ENCODE measurements at places on chromosomes 7 and 10. TPM values are rescaled to one million over a fixed set of nuclear protein-coding genes. Genes with fewer than 3 reads are reported as not detected.

GIMAP2 gene
- 53.7 TPM for total RNA-seq

DNA sequence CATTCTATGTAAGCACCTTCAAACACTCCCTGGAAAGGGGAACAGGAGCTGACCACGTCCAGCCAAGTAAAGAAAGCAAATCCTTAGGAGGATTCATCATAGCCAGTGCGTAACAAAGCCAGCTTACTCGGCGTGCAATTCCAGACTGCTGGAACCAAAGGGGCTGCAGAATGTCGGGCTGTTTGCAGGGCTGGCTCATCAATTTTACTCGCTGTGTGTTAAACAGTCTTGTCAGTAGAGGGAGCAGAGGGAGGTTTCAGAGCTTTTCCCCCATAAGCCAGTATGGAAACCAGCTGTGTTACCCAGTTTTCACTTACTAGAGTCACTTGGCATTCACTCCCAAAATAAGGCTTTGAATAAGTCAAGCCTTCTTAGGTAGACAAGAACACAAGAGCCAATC, 127.1 kb downstream of the KMT2E start:
- H3K4me3 ChIP-seq, result no peak overlapping the region
- no peak for DNase-seq
- no peaks in the 10 kb centered on the region for H3K27me3 ChIP-seq

GRCh38 chr7:157628456-157628855, 291.7 kb downstream of the DNAJB6 start:
- no peak for DNase-seq
- H3K4me3 ChIP-seq, result no peak overlapping the region
- peak overlapping the region; percentile 91 for H3K27ac ChIP-seq
- no peaks in the 10 kb centered on the region for H3K36me3 ChIP-seq
- peaks cover 29% of the 10 kb centered on the region for H3K4me1 ChIP-seq
- peaks cover 12% of the 10 kb centered on the region for H3K27me3 ChIP-seq

SRRT gene
- 246 TPM for total RNA-seq

ITGA8 gene
- total RNA-seq, result not detected

- DNase-seq, result no peak
- H3K27me3 ChIP-seq, result peaks cover 5% of the 10 kb centered on the region
- no peak overlapping the region for H3K27ac ChIP-seq
- H3K36me3 ChIP-seq, result no peaks in the 10 kb centered on the region
- no peak overlapping the region for H3K4me3 ChIP-seq
Observed at GRCh38 chr10:78642269-78642816, 426.4 kb upstream of the ZMIZ1 start.

GRCh38 chr7:158124671-158125079, 462.9 kb downstream of the PTPRN2 start:
- no peak overlapping the region for H3K4me3 ChIP-seq
- H3K36me3 ChIP-seq, result no peaks in the 10 kb centered on the region
- no peaks in the 10 kb centered on the region for H3K4me1 ChIP-seq
- DNase-seq, result no peak
- H3K27me3 ChIP-seq, result no peaks in the 10 kb centered on the region

DNA sequence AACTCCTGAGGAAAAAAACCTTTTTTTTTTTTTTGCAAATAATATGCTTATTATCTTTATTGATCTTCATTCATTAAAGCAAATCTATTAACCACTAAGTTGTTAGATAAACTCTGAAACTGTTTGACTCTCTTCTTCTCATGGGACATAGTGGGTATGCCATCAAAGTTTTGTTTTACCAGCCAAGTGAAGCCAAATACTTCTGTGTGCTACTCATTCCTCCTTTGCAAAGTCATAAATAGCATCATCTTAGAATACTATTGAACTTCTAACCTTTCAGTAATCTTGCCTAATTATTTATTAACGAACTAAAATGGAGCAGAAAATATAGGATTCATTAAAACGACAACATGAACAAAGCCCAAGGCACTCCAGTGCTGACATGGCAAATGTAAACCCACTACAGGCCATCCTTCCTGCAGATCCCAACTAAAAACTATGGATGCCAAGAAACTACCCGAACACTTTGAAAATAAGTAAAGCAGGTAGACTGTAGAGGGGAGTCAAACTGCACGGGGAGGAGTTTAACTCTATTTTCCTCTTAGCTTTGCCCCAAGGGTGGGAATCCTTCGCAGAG, 61.2 kb upstream of the ODAD2 start:
- no peaks in the 10 kb centered on the region for H3K4me1 ChIP-seq
- no peak overlapping the region for H3K27ac ChIP-seq
- peaks cover 15% of the 10 kb centered on the region for H3K36me3 ChIP-seq
- H3K4me3 ChIP-seq, result no peak overlapping the region

DNA sequence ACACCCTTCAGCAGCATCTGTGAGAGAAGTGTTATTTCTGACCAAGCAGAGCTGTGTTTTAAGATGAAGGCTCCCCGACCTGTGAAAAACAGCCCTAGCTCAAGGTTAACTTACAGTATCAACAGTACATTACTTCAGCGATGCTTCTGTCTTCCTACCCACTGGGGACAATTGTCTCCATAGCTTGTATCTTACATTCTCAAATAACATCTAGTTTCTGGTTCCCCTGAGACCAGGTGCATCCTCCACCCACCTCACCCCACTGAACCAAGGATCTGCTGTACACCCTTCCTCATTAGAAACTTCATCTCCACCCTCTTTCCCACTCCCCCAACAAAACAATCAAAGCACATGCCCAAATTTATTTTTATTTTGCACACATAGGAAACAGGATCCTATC, 102.0 kb downstream of the VOPP1 start:
- H3K4me3 ChIP-seq, result peak overlapping the region; percentile 75
- peaks cover 58% of the 10 kb centered on the region for H3K4me1 ChIP-seq
- no peaks in the 10 kb centered on the region for H3K27me3 ChIP-seq
- H3K36me3 ChIP-seq, result peaks cover 5% of the 10 kb centered on the region

DNA sequence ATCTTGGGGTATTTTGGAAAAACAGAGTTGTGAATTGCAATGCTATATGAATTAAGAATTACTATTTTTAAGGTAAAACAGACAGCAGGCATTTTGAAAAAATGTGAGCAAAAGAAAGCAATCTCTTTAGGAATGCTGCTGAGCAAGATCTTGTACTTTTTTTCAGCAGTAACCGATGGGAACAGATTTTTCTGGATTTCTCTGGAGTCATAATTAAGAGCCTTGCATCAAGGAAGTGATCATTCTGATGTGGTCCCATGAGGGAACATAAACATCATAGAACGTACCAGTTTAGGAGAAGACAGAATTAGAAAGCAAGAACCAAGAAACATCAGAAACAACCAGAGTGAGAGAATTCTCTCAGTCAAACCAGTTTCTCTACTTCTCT, 157.0 kb upstream of the AGR3 start:
- DNase-seq, result no peak
- peaks cover 12% of the 10 kb centered on the region for H3K4me1 ChIP-seq
- H3K4me3 ChIP-seq, result no peak overlapping the region
- H3K27ac ChIP-seq, result peak overlapping the region; percentile 60
- H3K27me3 ChIP-seq, result no peaks in the 10 kb centered on the region

GRCh38 chr7:156616269-156617202, 24.0 kb upstream of the RNF32 start:
- peaks cover 37% of the 10 kb centered on the region for H3K4me1 ChIP-seq
- H3K27me3 ChIP-seq, result peaks cover 16% of the 10 kb centered on the region
- no peak for DNase-seq
- peak overlapping the region; percentile 85 for H3K4me3 ChIP-seq
- peaks cover 3% of the 10 kb centered on the region for H3K36me3 ChIP-seq
- peak overlapping the region; percentile 74 for H3K27ac ChIP-seq

OR9A2 gene
- total RNA-seq, result not detected

ZWINT gene
- total RNA-seq, result 1.8 TPM

- no peak overlapping the region for H3K4me3 ChIP-seq
- no peak for DNase-seq
Observed at GRCh38 chr7:85464042-85464651, 277.3 kb upstream of the SEMA3D start.

ZCCHC24 gene
- 1.3 TPM for total RNA-seq

AKR1C3 gene
- 1.4 TPM for total RNA-seq

CPVL gene
- total RNA-seq, result 6.0 TPM

DNA sequence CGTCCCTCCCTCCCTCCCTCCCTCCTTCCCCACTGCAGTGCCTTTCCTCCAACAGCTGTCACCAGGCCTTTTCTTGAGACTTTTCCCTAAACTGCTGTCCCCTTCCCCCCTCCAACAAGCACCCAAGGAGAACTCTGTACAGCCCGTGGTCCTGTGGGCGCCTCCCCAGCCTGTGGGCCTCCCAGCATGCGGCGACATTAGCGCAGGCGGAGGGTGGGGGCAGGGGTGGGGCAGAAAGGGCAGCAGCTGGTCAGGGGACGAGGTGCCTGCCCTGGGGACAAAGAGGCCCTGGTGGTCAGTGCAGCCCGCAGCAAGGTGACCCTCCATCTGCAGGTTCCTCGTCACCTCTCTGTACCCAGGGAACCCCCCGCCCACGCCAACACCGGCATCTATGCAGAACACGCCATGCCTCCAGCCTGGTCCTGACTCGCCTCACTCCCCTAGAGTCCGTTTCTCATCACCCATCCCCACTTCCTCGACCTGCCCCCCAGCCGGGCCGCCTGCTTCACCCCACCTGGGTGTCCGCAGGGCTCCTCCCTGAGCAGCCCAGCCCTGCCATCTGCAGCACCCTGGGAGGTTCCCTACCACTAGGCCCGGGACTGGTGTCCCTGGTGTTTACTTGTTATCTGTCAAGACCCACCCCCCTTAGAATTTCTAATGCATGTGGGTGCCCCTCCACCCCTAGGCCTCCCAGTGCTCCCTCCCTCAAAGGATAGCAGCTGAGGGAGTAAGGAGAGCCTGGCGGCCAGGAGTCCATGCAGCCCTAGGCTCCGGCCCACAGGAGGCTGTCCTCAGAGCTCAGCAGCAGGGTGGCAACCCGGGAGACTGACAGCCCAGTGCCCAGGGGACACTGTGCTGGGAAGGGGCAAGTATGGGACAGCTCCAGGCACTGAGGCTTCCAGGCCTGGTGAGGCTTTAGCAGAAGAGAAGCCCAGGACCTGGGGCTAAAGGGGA, 147.8 kb downstream of the ARHGAP22 start:
- no peak overlapping the region for H3K27ac ChIP-seq
- no peak overlapping the region for H3K4me3 ChIP-seq
- H3K4me1 ChIP-seq, result no peaks in the 10 kb centered on the region

- no peaks in the 10 kb centered on the region for H3K27me3 ChIP-seq
- no peak overlapping the region for H3K4me3 ChIP-seq
- H3K4me1 ChIP-seq, result no peaks in the 10 kb centered on the region
- H3K36me3 ChIP-seq, result no peaks in the 10 kb centered on the region
- no peak overlapping the region for H3K27ac ChIP-seq
Observed at GRCh38 chr7:46091071-46091470, 170.0 kb upstream of the IGFBP3 start.

- no peaks in the 10 kb centered on the region for H3K27me3 ChIP-seq
- no peak overlapping the region for H3K27ac ChIP-seq
- H3K4me3 ChIP-seq, result no peak overlapping the region
- H3K36me3 ChIP-seq, result no peaks in the 10 kb centered on the region
- H3K4me1 ChIP-seq, result no peaks in the 10 kb centered on the region
Observed at GRCh38 chr10:106410331-106410730, 754.2 kb downstream of the SORCS1 start.

DNA sequence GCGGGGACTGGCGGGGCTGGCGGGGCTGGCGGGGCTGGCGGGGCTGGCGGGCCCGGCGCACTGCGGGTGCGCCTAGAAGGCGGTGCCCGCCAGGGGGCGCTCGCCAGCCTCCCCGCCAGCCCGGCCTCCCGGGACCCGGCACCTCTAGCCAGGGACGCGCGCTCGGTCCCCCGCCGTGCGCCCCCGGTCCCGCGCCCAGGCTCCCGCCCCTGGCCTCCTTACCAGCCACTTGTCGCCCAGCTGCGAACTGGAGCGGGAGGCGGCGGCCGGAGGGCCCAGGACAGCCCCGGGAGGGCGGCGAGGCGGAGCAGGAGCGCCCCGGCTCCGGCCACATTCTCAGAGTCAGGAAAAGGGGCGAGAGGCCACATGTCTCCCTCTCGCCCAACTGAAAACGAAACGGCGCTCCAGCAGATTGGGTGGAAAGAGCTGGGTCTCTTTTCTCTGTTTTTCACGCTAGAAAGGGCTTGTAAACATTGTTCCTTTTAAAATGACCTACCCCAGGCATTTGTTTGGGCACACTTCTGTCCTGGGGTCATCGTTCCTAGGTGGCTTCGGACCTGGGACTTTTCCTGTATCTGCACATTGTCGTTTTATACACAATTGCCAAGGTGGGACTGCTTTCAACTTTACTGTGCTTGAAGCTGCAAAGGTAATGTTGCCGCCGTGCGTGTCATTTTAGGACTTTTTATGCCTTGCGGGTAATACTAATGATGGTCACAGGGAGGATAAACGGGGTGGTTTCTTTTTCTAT, 378 bp upstream of the PRKCQ start:
- peaks cover 57% of the 10 kb centered on the region for H3K4me1 ChIP-seq
- H3K27ac ChIP-seq, result peak overlapping the region; percentile 87
- H3K36me3 ChIP-seq, result peaks cover 10% of the 10 kb centered on the region
- H3K27me3 ChIP-seq, result no peaks in the 10 kb centered on the region
- peak overlapping the region; percentile 94 for H3K4me3 ChIP-seq

FZD8 gene
- 1.5 TPM for total RNA-seq

DNA sequence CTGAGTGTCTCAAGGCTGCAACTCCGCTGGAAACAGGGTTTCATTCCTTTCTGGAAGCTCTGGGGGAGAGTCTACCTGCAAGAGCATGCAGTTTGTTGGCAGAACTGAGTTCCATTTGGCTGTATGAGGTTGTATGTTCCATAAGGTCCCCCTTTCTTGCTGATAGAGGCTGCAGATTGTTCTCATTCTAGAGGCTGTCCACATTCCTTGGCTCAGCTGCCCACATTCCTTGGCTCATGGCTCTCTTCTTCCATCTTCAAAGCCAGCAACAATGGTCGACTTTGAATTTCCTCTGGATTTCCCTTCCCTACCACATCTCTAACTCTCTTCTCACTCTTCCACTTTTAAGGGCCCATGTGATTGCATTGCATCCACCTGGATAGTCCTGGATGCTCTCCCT, 147.3 kb upstream of the CDCA7L start:
- H3K36me3 ChIP-seq, result peaks cover 2% of the 10 kb centered on the region
- no peak overlapping the region for H3K27ac ChIP-seq
- no peak overlapping the region for H3K4me3 ChIP-seq
- no peak for DNase-seq
- H3K4me1 ChIP-seq, result no peaks in the 10 kb centered on the region

DNA sequence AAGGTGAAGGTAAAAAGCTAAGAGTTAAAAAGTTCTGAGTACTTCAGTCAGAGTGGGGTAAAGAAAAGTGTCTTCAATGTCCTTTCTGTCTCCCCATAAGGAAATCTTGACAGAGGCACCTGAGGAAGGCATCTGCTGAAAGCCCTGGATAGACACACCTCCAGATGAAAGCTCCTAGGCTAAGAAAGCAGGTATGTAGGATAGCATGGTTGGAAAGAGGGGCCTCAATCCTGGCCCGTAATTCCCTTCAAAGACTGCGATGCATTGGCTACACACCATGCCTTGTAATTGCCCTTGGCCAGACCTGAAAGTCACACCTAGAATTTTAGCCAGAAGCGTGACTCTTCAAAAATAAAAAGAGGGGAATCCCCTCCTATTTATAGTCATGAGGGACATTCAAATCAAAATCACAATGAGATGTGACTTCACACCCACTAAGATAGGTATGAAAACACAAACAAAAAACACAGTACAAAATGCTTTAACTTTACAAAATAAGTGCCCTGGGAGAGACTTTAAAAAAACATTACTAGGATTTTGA, 809.7 kb downstream of the IPMK start:
- H3K4me1 ChIP-seq, result no peaks in the 10 kb centered on the region
- H3K36me3 ChIP-seq, result no peaks in the 10 kb centered on the region
- DNase-seq, result no peak

DNAH11 gene
- 0.05 TPM for total RNA-seq

EPDR1 gene
- total RNA-seq, result 0.29 TPM

- H3K4me3 ChIP-seq, result no peak overlapping the region
- H3K36me3 ChIP-seq, result no peaks in the 10 kb centered on the region
- H3K27me3 ChIP-seq, result no peaks in the 10 kb centered on the region
- peak overlapping the region; percentile 45 for H3K27ac ChIP-seq
- H3K4me1 ChIP-seq, result peaks cover 43% of the 10 kb centered on the region
Observed at GRCh38 chr7:155669717-155670505, 25.4 kb downstream of the RBM33 start.

RBM20 gene
- not detected for total RNA-seq

All from T-helper 17 cell (primary cell).